ENCODE measurements at places on chromosomes 12 and 14.

- peaks cover 60% of the 10 kb centered on the region for H3K36me3 ChIP-seq
- no peaks in the 10 kb centered on the region for H3K4me1 ChIP-seq
- no peak overlapping the region for H3K4me3 ChIP-seq
- H3K27me3 ChIP-seq: no peaks in the 10 kb centered on the region
- H3K27ac ChIP-seq: no peak overlapping the region
These were observed 80.6 kb upstream of the STRN3 start for GRCh38 chr14:31106768-31107167.

GRCh38 chr12:117742721-117743120, 226.1 kb downstream of the KSR2 start:
- H3K4me3 ChIP-seq: no peak overlapping the region
- no peaks in the 10 kb centered on the region for H3K36me3 ChIP-seq
- no peaks in the 10 kb centered on the region for H3K4me1 ChIP-seq

- H3K27ac ChIP-seq: peak overlapping the region; percentile 88
- peak overlapping the region; percentile 81 for H3K4me3 ChIP-seq
These were observed 1.3 kb downstream of the DDX51 start for GRCh38 chr12:132142679-132143335.

GRCh38 chr14:89629383-89629782, 212.3 kb upstream of the FOXN3 start:
- H3K27ac ChIP-seq: peak overlapping the region; percentile 66
- no peaks in the 10 kb centered on the region for H3K27me3 ChIP-seq
- no peak for DNase-seq
- H3K4me1 ChIP-seq: peaks cover 48% of the 10 kb centered on the region

GRCh38 chr14:97267509-97267908, 470.3 kb downstream of the VRK1 start:
- no peak overlapping the region for H3K4me3 ChIP-seq
- no peaks in the 10 kb centered on the region for H3K4me1 ChIP-seq
- DNase-seq: no peak
- no peaks in the 10 kb centered on the region for H3K36me3 ChIP-seq

DNA sequence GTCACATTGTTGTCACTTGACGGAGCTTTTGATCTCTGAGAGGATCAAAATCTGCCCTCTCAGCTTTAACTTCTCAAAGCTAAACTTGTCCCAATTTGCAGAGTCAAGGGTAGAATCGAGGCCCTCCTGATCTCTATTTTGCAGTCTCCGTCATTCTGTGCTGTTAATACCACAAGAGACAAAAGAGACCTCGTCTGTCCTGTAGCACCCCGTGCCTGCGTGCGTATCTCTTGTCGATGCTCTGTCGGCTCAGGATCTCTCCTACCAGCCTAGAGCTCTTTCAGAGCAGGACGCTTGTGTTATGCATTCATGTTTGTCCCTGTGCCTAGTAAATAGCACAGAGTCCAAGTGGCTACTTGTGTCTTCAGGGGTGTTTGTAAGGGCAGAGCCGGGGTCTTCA, 5.1 kb downstream of the EVL start:
- peak overlapping the region; percentile 90 for H3K4me3 ChIP-seq
- H3K27me3 ChIP-seq: no peaks in the 10 kb centered on the region
- peaks cover 90% of the 10 kb centered on the region for H3K36me3 ChIP-seq
- H3K4me1 ChIP-seq: peaks cover 48% of the 10 kb centered on the region

GRCh38 chr12:16136219-16136988, 141.1 kb downstream of the SLC15A5 start:
- H3K27ac ChIP-seq: no peak overlapping the region
- H3K36me3 ChIP-seq: no peaks in the 10 kb centered on the region
- H3K4me1 ChIP-seq: no peaks in the 10 kb centered on the region
- no peak for DNase-seq
- H3K27me3 ChIP-seq: no peaks in the 10 kb centered on the region
- H3K4me3 ChIP-seq: no peak overlapping the region

DNA sequence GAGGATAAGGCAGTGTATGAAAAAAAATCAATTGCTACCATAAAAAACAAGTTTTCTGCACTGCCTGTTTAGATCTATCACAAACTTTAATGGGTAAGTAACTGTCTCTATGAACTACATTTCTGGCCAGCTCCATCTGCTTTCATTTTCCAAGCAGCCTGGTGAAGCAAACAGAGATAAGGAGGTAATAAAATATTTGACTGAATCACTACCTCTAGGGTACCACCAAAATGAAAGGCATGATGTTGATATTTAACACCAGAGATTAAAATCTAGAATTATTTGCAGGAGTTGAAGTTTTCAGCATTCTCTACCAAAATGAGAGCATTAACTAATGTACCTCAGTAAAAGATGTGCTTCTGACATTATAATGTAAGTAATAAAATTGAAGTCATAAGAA, 863.5 kb upstream of the MGAT4C start:
- DNase-seq: no peak
- no peaks in the 10 kb centered on the region for H3K36me3 ChIP-seq
- H3K27me3 ChIP-seq: no peaks in the 10 kb centered on the region
- no peak overlapping the region for H3K27ac ChIP-seq
- no peak overlapping the region for H3K4me3 ChIP-seq

GRCh38 chr12:1812650-1813302, 7.6 kb upstream of the LRTM2 start:
- H3K4me3 ChIP-seq: no peak overlapping the region
- H3K4me1 ChIP-seq: peaks cover 2% of the 10 kb centered on the region
- peaks cover 35% of the 10 kb centered on the region for H3K27me3 ChIP-seq
- no peak overlapping the region for H3K27ac ChIP-seq
- DNase-seq: no peak

All from activated naive CD4-positive, alpha-beta T cell treated with anti-CD3 and anti-CD28 coated beads, Interleukin-2, amount 10 ng/mL, durations not matched to agents 7 days and 5 days (primary cell).